ENCODE measurements at places on chromosomes 7 and 10. TPM values are rescaled to one million over a fixed set of nuclear protein-coding genes. Genes with fewer than 3 reads are reported as not detected.

DNA sequence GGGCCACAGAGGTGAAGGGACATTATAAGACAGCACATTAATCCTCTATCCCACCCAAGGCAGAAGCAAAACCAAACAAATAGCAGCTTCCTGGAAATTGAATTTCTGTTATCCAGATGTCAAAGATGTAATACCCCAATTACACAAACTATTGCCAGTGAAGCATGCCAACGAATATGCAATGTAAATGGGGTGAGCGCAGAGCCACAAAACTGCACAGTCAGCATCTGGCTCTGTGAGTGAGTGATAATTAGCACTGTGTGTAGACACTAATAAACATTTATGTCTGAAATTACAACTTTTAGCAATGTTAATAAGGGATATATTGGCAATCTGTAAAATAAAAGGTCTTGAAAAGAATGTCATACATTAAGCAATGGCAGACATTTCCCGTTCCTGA lies 3.2 kb downstream of the BEND7 start:
- no peak for DNase-seq

GRCh38 chr10:70212879-70213278 lies 20.4 kb downstream of the PPA1 start:
- DNase-seq, result no peak

- DNase-seq, result no peak
Measured at GRCh38 chr7:47500103-47500563, 81.8 kb downstream of the TNS3 start.

CHRM2 gene
- not detected for total RNA-seq

DNA sequence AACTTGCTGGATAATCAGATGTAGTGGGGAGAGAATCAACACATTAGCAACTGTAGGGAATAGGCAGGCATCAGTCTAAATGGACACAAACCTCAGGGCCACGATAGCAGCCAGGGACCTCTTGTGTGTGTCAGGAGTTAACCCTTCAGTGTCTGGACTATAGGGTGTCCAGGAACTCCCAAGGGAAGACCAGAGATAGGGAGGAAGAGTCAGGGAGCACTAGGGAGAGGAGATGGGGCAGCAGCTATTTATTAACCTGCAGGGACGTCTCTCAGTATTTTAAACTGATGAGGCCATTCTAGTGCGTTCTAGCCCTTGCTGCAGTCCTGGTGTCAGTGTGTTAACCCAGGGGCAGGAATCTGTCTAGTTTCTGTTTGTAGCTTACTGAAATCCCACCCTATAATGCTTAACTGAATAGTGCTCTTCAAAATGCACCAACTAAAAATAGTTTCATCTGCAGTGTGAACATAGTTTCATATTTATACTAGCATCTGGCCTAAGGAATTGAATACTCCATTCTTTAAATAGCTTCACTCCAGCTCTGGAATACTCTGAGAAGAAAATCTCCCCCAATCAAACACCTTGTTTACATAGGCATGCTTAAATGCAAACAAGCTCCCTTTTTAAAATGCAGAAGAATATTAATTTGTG lies 62.7 kb downstream of the ARID5B start:
- DNase-seq, result no peak

FAM237B gene
- not detected for total RNA-seq

DNA sequence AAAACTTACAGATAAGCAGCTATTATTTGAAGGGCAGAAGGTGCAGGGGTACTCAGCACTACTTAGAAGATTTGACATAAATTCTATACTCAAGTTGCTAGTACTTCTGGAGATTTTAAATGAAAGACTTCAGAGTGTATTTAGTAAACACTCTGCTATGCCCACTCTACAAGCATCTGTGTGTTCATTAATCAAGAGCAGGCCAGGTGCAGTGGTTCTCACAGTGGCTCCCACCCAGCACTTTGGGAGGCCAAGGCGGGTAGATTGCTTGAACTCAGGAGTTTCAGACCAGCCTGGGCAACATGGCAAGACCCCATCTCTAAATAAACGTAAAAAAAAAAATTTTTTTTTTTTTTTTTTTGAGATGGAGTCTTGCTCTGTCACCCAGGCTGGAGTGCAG lies 38.9 kb upstream of the TOMM7 start:
- no peak for DNase-seq

RBM20 gene
- 5.3 TPM for total RNA-seq

DNA sequence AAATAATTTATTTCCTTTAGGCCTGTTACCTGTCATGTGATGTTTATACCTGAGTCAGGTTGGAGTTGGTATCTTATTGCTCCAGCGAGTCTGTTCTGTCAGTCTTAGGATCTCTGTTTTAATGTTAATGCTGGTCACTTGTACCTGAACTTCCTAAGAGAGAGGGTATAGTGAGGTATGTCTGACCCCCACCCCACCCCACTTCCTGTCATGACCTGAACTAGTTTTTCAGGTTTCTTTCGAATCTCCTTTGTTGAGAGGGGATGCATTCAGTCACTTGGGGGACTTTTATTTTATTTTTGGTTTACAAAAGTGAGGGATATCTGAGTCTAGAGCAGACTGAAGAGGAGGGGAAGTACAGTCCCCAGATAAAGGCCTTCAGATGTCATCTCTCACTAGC lies 769.0 kb upstream of the COBL start:
- DNase-seq, result no peak
